ENCODE measurements at places on chromosomes 12 and 14. TPM values are rescaled to one million over a fixed set of nuclear protein-coding genes. Genes with fewer than 3 reads are reported as not detected.

DNA sequence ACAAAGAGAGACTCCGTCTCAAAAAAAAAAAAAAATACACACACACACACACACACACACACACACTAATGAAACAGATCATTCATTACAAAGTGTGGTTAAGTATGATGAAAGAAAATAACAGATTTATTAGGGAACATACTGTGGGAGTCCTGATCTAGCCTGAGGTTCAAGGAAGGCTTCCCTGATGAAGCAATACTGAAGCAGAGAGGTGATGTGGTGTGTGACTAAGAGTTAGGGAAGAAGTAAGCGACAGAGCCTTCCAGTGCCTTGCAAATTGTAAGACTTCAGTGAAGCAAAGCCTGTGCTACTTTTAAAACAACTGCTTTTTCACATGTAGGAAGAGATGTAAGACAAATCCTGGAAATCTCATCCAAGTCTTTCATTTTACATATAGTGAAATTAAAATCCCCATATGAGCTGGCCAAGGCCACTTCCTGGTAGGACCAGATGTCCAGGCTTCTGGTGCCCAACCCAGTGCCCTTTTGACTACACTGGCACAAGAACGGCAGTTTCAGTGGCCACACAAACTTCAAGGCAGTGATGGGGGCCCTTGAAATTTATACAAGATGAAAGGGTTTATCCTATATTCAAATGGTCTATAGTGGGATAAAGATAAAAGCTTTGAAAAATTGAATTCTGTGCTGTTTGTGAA lies 86.2 kb downstream of the STON2 start:
- no peak for DNase-seq

DNA sequence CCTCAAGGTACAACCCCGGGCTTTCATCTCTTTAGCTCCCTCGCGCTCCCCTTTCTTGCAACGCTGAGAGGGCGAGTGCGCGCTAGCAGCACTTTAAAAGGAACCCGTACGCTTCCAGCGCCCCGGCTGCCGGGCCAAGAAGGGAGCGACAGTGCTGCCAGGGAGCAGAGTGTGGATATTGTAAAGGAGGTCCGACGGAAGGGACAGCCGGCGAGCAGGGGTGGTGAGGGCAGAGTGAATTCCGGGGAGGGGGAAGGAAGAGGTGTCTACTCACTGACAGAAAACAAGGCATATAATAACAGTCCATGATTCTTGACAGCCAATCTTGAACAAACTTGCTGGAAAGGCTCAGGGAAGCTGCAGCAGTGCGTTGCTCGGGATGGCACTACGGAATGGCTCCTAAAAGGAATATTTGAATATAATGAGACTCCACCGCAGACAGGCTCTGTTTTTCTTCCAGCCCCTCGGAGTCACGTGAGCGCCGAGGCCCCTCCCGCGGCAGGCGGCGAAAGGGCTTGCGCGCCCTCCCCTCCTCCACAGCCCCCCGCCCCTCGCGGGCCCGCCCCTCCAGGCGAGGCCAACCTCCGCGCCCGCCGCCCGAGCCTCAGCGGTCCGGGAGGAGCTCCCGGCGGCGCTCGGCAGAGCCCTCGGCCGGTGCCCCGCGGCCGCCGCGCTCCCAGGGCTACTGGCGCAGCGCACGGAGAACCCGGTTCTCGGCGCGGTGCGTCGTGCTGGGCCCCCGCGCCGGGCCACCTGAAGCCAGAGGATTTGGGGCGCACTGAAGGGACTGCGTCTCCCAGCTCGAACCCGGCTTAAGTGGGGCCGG lies 3.4 kb downstream of the BMP4 start:
- DNase-seq: peak; percentile 82

DNA sequence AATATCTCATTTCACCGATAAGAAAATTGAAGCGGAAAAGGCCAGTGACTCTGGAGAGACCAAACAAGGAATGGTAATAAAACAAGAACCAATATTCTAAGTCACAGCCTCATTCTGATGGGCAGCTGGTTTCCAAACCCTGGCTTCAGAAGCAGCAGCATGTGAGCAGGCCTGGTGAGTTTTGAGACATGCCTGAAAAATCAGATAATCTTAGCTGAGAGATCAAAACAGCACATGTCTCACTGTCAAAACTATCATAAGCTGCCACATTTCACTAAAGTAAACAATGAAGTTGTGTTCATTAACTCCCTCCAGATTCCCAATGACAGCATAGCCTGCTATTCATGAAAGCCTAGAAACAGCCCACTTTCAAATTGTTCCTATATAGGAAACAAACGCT lies 36.5 kb downstream of the CIT start:
- DNase-seq: no peak

GRCh38 chr14:64634558-64634957 lies 69.7 kb upstream of the PLEKHG3 start:
- no peak for DNase-seq

DNA sequence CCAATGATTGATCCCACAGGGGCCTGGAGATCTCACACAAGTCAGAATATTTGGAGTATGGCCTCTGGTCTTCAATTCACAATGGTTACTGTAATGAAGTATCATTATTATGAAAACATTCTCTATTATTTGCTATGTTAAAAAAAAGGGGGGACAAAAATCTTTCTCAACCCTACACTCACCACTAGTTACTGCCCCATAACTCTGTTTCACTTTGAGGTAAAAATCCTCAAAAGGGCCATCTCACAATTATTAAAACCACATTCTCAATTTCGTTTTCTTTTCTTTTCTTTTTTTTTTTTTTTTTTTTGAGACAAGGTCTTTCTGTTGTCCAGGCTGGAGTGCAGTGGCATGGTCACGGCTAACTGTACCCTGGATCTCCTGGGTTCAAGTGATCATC lies 59.6 kb upstream of the KCNC2 start:
- no peak for DNase-seq

DNA sequence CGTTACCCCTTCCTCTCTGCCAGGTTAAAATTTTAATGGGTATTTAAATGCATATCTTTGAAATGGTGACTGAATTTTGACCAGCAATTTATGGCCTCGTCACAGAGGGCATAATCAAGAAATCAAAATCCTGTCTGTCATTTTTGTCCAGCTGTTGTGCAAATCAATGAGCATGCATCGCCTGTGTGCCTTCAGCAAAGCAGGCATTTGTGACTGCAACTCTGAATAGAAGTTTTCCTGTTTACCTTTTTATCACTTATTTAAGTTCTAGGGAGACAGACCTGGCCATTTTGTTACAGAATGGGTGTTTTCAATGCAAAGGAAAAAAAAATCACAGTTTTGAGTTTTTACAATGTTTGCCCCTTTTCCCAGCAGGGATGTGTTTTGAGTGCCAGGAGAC lies 107.4 kb downstream of the PPM1A start:
- DNase-seq: no peak

DNA sequence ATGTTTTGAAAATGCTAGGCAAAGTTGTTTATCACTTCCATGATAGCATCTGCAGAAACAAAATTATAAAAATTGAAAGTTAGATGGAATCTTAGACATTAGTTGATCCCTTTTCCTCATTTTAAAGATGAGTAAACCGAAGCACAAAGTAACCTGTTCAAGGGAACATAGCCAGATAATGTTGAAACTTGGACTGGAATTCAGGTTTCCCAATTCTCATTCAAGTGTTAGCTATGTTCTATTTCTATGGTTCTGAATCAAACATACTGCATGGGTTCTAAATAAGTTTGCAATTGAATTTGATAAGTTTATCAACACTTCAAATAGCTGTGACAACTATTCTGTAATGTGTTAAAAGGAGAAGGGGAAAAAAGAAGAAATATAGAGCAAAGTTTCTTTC lies 122.4 kb upstream of the SOX5 start:
- no peak for DNase-seq

DNA sequence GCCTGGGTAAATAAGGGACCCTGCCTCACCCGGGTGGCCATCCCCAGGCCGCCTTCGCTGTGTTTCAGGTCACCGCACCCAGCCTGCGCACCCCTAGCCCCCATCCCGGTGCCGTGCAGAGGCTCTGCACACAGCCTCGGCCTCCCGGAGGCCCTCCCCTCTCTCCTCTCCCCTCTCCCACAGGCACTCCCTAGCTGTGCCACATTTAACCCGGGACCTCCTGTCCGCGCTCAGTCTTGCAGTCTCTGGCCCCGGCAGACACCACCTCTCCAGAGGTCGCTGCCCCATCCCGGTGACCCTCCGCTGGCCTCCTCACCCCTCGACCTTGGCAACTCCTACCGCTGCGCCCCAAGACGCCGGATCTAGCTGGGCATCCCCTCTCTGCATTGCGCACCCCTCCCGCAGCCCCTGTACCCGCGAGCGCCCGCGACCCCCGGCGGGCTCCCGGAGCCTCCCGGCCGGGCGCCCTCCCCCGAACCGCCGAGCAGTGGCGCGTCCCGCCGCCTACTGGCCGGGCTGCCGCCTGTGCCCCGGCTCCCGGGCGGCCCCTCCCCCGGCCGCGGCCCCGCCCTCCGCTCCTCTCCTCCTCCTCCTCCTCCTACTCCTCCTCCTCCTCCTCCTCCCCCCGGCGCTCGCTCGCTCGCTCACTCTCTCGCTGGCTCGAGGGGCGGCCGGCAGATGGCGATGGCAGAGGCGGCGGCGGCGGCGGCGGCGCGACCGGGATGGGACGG lies 120.7 kb downstream of the AACS start:
- peak; percentile 63 for DNase-seq

DNA sequence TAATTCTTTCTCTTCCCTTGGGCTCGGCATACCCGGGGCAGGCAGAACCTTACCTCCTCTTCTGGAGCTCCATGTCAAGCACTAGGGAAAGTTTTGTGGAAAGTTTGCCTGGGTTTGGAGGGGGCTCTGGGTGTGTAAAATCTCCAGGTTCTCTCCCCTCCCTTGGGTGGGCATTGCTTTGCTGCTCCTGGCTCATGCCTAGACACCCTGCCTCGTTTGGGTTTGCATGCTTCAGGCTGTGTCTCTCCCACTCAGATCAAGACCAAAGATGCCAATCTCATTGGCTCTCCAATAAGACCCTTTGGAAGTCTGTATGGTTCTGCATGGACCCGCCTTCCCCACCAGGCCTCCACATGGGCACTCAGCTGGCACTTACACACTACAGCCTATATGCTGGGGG lies 6.2 kb upstream of the KRT2 start:
- no peak for DNase-seq

DNA sequence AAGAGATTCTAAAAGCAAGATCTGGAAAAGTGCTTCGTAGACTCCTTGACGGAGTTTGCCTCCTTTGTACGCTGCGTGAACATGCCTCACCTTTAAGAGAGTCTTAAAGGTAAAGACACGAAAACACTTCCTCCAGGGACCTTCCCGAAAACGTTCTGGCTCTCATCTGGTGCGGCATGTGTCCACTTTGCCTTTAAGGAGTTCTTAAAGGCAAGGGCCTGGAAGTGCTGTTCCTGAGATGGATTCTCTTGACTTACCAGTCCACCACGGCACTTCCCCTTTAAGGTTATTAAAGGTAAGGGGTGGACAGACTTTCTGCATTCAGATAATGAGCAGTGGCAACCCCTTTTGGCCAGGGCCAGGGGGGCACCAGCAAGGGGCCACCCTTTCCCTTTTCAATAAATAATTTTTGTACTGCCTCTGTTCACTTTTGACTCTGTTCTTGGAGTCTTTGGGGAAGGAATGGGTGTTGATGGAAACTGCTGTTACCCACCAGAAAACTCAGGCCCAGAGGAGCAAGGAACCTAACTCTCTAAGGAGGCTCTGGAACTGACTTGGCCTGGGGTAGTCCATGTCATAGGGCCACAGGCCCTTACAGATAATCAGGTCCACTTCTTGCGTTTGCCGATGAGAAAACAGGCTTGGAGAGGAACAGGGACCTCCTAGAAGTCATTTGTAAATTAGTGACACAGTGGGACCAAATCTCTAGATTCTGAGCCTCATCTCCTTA lies 4.4 kb downstream of the REM2 start:
- DNase-seq: peak; percentile 74

GRCh38 chr12:52740584-52740983 lies 36.6 kb downstream of the KRT76 start:
- DNase-seq: no peak

DNA sequence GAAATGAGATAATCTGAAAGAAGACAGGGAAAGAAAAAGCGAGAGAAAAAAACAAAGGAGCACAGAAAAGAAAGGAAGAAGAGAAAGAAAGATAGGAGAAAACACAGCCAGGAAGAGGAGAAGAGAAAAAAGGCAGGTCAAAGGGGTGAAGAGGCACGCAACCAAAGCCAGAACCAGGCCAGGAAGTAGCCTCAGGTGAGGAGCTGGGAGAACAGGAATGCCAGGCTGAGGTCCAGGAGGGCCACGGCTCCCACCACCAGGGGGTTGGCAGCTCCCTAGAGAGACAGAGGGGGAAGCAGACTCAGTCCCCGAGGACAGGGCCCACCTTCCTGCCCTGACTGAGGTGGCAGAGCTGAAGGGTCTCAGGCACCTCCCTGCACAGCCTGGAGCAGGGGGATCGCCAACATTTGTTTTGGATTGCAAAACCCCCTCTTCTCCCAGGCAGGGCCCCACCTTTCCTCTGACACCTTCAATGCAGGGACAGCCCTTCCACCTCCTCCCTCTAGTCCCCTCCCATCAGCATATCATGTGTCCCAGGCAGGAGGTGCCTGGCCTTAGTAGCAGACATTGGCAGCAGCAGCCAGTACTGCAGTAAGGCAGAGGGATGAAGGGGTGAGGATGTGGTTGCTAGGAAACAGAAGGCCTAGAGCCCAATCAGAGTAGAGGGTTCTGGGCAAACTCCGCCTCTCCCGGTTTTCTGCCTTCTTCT lies 2.0 kb upstream of the AP1G2 start:
- no peak for DNase-seq

DNA sequence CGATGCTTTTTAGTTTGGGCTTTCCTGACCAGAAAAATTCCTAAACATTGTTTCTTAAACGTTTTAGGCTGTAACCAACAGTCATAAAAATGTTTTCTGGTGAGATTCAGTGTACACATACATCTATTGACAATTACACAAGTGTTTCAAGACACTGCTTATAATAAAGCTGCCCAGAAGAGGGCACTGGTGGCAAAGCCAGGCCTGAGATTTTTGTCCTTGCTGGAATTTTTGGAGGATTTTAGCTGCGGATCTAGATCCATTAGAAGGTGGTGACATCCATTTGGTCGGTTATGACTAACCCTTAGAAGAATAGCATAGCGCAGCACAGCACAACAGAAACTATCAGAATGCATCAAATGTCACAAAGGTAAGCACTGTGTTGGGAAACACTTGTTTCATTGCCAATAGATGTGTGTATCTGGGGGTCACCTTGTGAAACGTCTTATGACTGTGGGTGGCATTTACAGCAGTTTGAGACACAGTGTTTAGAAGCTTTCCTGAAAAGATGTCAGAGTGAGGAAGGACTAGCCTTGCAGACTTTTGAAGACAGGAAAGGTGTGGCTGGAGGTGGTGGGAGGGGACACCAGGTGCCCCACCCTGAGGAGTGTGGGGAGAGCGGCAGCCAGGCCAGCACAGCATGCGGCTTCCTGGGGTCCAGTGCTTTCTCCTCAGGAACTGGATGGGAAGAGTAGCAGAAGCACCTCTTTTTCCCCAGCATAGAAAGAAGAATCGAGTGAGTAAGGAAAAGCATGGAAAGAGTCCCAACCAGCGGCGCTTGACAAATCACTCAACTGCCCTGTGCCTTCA lies 54.7 kb upstream of the FKBP4 start:
- DNase-seq: peak; percentile 75

The DPY19L2 gene
- total RNA-seq: 2.3 TPM

The MYO1H gene
- not detected for total RNA-seq

The FOXN4 gene
- total RNA-seq: not detected

The DTX3 gene
- 16.9 TPM for total RNA-seq

The ACACB gene
- 14.7 TPM for total RNA-seq

The KRT80 gene
- total RNA-seq: 0.25 TPM

The OR10G2 gene
- total RNA-seq: not detected

All from fibroblast of the aortic adventitia (primary cell).